HuH-7.5 (cell line): ENCODE measurements at places on chromosomes 3 and 15.

- DNase-seq = no peak
Observed at GRCh38 chr3:171415070-171415469, 45.1 kb downstream of the TNIK start.

GRCh38 chr3:106093616-106094015 is 224.8 kb upstream of the CBLB start:
- no peak for DNase-seq

DNA sequence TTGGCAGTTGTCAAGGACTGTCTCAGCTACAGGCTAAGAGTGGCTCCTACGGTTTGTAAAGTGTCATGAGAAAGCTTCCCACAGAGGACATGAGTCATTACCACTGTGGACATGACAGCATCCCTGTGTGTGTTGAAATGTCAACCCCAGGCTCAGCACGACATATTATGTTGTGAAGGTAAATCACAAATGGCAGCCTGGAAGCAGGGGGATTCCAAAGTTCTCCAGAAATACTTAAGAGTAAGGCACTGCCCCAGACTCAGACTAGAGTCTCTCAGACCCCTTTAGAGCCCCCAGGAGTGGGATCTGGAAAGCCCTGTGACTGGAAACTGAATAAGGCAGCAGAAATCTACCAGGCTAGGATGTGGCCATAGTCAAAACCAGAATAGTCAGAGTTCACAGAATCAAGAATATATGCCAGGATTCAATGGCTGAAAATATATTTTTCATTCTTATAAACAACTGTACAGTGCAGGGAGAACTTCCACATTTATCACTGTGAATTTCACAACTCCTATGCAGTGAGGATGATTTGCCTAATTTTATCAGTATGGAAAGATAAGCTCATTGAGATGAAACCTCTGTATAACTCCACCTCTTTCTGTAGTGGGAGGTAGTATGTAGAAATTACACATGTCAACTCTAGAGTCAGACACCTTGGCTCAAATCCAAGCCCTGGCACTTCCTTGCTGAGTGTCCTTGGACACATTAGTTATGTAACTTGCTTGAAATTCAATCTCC is 237.1 kb upstream of the CFAP20DC start:
- no peak for DNase-seq

GRCh38 chr15:69511015-69511414 is 58.4 kb downstream of the RPLP1 start:
- no peak for DNase-seq

DNA sequence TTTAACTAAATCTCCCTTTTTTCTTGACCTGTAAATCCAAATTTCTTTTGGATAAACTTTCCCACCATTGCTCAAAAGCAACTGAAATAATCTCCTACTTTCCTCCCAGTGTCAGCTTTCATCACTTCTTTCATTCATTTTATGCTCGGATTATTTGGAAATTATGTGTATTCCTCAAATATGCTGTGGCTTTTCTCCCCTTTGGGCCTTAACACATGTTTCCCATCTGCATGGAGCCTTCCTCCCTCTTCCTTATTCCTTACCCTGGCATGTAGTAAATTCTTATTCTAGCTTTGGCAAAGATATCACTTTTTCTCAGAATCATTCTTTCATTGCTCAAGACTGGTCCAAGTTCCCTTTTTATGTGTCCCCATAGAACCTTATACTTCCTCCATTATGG is 41.8 kb upstream of the TUSC7 start:
- no peak for DNase-seq

DNA sequence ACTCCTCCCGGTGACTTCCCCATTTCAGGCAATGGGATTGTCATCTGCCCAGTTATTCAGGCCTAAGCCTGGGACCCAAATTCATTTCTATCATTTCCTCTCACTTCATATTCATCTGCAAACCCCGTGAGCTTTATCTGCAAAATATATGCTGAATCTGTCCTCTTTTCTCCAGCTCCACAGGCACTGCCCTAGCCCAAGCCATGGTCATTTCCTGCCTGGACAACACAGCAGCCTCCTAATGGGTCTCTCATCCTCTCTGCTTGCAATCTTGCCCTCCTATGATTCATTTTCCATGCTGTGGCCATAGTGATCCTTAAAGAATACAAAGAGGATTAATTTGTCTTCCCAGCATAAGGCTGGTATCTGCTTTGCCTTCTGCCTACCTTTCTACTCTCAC is 6.1 kb downstream of the RBP2 start:
- DNase-seq = no peak
